Nucleus accumbens (tissue), 56 donors: ENCODE measurements at places on chromosomes 13 and 19.

DNA sequence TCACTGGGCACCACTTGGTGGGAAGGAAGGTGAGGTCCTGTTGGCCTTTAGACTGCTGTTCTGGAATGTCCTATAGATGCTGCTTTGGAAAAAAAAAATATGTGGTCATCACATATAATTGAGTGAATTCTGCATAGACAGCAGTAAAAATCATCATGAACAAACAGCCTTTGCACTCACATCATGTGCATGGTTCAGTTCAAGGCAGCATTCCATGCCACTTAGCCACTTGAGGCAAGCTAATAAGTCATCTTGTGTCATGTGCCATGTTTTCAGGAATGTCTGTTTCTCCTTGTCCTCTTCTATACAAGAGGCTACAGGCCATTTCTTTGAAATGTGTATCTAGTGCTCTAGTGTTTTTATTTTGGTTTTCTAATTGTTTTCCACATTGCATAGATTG is 43.9 kb upstream of the TSC22D1 start:
- no peak for DNase-seq

- DNase-seq: peak; percentile 19
Observed at GRCh38 chr13:112106478-112107141, 39.7 kb downstream of the SOX1 start.

GRCh38 chr19:53853707-53854106 is 14.0 kb upstream of the MYADM start:
- no peak for DNase-seq

- no peak for DNase-seq
Observed at GRCh38 chr19:17402982-17403855, 2.2 kb downstream of the BST2 start.

GRCh38 chr13:37144661-37145060 is 39.2 kb upstream of the CSNK1A1L start:
- no peak for DNase-seq

- no peak for DNase-seq
Observed at GRCh38 chr19:4584670-4585460, 25.4 kb upstream of the SEMA6B start.

- DNase-seq: no peak
Observed at GRCh38 chr13:77530875-77531274, 4.6 kb upstream of the SCEL start.

DNA sequence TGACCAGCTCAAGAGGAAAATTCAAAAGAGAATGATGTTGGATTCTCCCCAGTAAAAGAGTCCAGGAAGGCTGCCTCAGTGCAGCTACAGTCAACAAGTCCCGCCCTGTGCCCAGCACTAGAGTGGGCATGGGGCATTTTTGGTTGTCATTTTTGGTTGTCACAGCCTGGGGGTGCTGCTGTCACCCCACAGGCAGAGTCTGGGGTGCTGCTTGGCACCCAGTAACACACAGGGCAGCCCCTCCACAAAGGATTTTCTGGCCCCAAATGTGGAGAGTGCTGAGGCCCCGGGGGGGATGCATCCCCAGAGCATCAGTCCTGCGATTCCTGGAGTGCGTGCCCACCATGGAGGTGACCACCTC is 28.2 kb upstream of the TMEM255B start:
- DNase-seq: no peak

GRCh38 chr13:114057166-114058050 is 75.0 kb downstream of the RASA3 start:
- DNase-seq: no peak

- no peak for DNase-seq
Observed at GRCh38 chr19:35146746-35147459, 3.8 kb downstream of the FXYD7 start.

GRCh38 chr13:99065235-99066015 is 87.6 kb upstream of the DOCK9 start:
- DNase-seq: no peak

DNA sequence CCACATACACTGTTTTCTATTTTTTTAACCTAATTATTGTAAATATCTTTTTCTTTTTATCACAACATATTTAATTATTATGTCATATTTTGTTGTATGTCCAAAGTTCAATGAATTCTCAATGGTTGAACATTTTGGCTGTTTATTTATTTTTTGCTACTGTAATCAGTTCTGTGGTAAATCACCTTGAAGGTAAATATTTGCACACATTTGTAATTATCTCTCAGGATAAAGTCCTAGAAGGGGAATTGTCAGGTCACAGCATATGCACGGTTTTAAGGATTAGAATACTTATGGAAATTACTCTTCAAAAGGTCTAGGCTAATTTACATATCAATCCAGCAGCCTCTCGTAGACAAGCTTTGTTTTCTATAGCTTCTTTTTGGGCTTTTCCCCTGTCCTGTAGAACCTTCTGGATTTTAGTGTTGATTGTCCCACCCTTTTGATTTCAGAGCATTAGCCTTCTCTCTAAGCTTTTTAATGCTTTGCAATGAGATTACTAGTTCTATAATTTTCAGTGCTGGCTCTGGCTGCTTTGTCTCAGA is 362.6 kb downstream of the KCNRG start:
- DNase-seq: no peak

DNA sequence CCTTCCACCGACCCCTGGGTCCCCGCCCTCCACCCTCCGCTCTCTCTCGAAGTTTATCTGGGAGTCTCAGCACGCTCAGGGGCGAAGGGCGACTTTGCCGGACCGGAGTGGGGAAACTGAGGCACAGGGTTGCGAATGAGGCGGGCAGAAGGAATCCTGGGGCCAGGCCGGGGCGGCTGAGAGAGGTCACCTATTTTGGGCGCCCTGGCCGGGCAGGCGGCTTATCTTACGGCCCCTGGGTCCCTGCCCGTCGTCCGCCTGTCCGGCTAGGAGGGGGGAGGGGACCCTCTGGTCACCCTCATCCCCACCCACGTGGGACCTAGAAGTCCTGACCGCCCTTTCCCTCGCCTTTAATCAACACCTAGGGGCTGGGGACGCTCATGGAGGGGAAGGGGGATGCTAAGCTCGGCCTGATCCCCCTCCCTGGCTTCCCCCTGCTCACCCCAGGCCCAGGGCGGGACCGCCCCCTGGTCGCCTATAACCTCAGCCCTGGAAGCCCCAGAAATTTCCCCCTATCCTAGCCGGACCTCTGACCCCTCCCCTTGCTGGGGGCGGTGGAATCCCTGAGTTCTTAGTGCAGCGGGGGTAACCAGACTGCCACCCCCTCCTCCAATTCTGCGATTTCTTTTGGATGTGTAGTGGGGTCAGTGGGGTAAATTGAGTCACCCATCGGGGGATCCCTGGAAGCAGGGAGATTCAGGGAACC is 556 bp downstream of the TRIP10 start:
- DNase-seq: no peak

DNA sequence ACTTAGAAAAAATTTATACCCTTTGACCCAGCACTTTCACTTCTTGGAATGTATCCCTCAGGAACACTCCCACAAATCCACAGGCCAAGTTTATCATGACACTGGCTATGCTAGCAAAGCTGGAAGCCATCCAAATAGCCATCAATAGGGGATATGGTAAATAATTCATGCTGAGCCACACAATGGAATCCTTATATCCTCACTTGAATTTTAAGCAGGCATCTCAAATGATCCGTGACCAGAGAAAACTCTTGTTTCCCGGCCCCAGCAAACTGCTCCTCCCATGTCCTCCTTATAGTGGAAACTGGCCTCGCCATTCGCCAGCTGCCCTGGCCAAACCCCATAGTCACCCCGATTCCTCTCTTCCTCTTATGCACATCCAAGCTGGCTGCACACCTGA is 37.6 kb downstream of the GRIK5 start:
- DNase-seq: peak; percentile 11

- no peak for DNase-seq
Observed at GRCh38 chr13:110610955-110611595, 4.3 kb upstream of the NAXD start.

DNA sequence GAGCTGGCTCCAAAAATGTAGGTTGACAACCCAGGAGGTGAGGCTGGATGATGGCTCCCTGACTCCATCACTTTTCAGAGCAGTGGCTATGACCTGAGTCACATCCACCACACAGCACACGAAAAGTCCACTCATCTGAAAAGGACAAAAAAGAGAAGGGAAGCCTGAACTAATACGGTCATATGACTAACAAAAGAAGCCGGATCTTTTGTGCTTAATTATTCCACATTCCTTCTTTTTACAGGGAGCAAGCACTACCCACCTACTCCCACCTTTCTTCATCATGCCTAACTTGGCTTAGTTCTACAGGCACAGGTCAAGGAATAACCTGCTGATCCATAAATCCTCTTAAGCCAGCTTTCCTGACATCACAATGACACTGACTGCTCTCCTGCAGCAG is 601.3 kb upstream of the MIR17HG start:
- no peak for DNase-seq

DNA sequence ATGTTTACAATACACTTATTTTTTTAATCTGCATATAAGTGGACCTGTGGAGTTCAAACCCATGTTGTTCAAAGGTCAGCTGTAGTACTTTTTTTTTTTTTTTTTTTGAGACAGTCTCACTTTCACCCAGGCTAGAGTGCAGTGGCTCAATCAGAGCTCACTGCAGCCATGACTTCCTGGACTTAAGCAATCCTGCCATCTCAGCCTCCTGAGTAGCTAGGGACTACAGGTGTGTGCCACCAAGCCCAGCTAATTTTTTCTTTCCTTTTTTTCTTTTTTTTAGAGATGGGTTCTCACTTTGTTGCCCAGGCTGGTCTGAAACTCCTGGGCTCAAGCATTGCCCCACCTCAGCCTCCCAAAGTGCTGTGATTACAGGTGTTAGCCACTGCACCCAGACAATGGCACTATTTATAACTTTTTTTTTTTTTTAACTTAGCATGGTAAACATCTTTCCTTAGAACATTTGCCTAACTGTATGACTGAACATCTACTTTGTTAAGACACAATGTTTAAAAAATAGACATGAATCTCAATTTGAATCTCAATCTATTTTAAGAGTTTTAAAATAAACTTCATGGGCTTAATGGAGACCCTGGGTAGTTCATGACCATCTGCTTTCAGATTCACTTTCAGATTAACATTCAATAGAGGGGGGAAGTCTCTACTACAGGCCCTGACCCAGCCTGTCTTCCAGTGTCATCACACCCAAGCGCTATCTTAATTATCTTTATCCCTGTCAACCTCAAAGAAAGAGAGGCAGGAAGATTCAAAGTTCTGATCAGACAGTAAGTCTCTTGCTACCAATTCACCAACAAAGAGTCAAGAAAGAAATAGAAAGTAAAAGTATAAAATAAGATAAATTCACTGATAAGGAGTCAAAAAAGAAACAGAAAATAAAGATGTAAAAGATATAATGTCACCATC is 97.7 kb upstream of the DOCK9 start:
- DNase-seq: no peak

- no peak for DNase-seq
Observed at GRCh38 chr19:10095622-10095947, 6.9 kb downstream of the ANGPTL6 start.

DNA sequence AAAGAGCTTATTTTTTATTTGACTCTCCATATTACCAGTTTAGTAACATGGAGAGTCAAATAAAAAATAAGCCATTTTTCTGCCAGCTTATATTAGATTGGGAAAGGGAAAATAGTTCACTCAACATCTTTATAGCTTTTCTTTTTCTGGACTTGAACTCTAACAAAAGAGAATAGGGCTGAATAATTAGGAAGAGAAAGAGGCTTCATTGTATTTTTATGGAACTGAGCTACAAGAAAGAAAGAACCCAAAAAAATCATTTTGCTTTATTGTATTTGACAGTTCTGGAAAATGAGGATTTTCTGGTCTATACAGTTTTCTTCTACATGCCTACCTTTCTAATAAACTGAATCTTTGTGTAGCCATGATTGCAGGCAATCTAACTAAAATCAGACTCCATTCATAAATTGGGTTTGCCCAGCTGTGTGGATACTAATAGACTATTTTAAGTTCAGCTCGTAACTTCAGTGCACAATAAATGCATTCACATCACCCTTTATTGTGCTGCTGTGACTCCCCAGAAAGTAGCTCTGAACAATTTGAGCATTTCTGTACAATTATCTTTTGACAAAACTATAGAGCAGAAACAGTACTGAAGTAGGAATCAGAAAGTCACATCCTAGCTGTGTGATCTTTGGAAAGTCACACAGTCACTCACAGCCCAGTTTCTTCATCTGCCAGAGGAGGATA is 115.3 kb downstream of the STOML3 start:
- no peak for DNase-seq

GRCh38 chr19:29687897-29688728 is 22.9 kb downstream of the PLEKHF1 start:
- DNase-seq: no peak

GRCh38 chr13:94454906-94455305 is 24.6 kb downstream of the DCT start:
- no peak for DNase-seq

DNA sequence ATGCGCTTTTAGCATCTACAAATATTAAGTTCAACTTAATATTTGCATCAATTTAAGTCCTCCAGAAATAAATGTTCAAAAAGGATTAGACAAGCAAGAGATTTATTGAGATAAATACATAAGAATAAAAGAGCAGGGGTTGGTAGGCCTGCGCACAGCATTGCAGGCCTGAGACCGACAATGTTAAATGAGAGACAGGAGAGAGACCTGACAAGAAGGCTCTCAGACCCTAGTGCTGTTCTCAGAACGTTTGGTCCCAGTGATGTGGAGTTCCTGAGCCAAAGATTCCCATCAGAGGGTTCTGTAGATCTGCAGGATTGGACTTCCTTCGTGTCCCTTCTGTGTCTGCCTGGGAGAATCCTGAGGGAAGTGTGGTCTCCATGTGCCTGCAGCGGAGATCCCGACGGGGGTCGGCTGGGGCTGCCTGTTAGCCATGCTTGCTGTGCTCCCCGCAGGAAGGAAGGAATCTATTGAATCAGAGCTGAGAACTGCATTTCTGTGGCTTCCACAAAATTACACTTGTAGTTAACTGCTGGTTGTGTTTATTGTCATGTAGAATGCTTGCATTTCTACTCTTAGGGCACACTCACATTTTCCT is 369.9 kb upstream of the SLC10A2 start:
- DNase-seq: no peak

GRCh38 chr19:51410950-51411748 is 6.3 kb downstream of the SIGLEC10 start:
- no peak for DNase-seq

DNA sequence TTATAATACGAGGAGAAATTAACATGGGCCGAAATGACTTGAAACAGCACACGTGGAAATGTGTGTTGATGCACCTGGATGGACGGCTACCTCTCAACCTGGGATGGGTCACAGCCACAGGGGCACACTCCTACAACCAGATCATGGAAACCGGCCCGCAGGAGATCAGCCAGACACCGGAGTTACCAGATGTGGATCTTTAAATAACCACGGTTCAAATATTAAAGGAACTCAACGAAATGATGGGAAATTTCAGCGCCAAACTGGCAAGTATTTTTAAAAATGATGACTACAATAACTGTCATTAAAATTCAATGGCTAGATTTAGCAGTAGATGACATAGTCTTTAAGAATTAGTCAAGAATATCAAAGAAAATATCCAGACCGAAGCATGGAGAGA is 166.9 kb upstream of the GPR12 start:
- DNase-seq: no peak

- DNase-seq: no peak
Observed at GRCh38 chr19:35181387-35181786, 26.9 kb downstream of the FXYD5 start.

GRCh38 chr19:8576273-8576993 is 809 bp downstream of the MYO1F start:
- DNase-seq: no peak

- no peak for DNase-seq
Observed at GRCh38 chr13:111423168-111423785, 102.8 kb downstream of the TEX29 start.

GRCh38 chr13:20489185-20489820 is 36.4 kb downstream of the CRYL1 start:
- DNase-seq: no peak

GRCh38 chr19:53540091-53540490 is 2.1 kb downstream of the ZNF331 start:
- no peak for DNase-seq
